ENCODE measurements at places on chromosomes 5 and 9.

DNA sequence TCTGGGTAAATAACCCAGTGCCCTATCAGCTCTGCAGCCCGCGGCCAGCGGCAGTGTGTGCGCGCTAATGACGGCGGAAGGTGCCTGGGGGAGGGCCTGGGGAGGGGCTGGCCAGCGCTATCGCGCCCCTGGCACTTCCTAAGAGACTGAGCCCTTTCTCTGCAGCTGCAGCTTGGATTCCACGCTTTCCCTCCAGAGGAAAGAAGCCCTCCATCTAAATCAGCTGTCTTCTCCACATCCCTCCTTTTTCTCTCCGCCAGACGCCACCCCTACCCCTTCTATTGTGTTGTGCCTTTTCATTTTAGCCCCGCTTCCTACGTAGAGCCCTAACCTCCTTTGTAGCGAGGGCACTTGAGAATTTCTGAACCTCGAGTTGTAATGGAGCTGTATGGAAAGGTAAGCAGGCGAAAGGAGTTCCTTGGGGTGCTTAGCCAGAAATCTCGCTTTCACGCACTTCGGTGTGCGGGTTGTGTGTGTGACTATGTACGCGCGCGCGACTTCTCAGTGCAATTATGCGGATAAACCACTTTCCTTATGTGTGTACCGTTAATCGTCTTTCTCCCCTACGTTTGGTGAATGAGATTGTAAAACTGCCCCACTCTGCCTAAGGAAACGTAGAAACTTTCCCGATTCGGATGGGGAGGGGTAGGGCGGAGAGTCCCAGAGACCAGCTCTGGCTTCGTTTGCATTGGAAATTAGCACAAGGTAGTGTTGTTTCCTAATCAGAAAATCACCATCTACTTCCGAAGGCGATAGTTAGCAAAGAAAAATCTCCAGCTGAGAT, 664 bp upstream of the RAB3C start:
- DNase-seq: no peak

DNA sequence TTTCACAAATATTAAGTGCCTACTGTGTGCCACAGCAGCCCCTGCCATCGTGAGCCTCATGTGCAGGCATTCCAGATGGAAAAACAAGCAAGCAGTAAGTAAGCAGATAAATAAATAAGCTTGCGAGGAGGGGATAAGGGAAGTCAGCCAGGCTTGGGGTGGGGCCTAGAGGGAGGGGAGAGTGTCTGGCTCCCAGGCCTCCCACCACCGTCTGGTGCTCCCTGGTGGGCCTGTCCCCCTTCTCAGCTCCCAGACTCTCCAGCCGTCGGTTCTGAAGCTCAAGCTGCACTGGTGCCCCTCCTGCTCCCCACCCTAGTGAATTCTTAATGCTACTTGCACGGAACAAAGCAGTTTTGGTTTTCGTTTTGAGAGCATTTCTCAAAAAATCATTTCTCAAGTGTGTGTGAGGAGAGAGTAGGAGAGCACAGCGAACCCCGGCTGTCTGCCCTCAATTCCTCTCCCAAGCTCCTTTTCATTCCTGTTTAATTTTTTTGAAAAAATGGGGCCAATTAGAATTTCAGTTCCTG, 6.6 kb upstream of the IER5L start:
- peak; percentile 40 for DNase-seq

GRCh38 chr5:766666-767431, 17.7 kb downstream of the ZDHHC11B start:
- no peak for DNase-seq

DNA sequence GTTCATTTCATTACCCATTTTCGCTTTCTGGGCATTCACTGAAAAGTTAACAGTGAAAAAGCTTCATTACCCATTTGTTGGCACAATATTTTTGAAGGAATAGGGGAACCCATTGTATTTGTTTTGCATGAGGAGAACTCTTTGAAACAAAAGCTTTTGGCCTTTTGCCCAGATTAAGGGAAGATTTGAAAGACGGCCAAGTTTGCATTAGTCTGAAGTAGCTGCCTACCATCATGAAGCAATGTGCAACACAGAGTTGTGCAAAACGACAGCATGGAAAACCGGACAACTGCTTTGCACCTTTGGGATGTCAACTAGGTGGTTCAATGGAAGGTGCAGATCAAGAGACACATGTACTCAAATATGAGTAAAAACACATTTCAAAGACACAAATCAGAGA, 84.9 kb downstream of the TRPM3 start:
- no peak for DNase-seq

DNA sequence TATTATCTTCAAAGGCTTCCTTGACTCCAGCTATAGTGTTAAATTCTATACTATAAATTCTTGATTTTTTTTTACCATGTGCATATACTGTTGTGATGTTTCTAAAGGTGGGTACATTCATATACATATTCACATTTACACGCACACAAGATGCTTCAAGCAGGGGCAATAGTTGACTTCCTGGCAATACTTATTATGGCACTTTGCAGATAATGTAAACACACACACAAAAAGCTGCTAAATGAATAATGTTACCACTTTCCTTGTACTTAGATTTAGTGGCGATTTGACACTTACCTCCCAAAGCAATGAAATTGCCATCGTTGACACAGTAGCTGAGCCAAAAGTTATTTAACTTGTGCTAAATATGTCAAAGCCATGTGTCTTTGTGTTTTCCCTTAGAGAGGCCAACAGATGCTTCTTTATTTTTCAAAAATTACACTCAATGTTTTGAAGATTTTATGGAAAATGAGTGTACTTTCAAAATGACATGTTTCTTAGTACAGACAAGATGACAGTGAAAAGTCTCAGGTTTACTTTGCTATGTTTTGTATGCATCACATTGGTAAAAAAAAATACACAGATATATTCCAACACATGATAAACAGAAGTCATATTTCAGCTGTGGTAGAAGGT, 12.2 kb upstream of the ERAP2 start:
- no peak for DNase-seq

DNA sequence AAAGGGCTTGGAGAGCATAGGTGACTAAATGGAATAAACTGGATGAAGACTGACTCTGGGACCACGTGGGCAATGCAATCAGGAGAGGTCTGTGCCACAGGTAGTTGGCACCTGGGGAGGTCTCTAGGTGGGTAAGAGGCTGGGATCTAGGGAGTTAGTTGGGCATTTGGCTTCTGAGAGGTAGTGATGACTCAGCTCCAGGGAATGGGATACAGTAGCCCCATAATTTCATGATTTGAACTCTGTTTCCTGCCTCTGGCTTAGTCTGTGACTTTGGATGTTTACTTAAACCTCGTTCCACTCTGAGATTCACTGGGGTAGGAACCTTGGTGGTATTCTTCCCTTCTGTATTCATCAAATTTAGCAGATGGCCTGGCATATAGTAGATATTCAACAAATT, 240.8 kb downstream of the KIF4B start:
- no peak for DNase-seq

DNA sequence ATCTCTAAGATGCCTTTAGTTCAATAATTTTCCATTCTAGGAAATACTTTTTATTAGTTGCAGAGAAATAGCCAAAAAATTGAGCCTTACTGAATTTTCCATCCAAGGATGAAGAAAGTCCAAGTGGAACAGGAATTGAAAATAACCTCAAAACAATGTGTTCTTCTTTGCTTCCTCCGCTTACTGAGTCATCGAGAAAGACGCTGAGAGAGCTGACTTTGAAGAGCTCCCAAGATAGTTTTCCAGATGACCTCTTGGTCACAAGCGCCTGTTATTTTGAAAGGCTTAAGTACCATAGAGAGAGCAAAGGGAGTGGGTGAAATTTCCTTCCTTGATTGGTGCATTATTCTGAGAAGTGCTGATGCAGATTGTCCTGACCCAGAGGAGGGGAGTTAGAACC, 253.5 kb upstream of the ATP10B start:
- DNase-seq: no peak

- peak; percentile 64 for DNase-seq
Measured at GRCh38 chr5:124056991-124057723, 545.2 kb downstream of the CSNK1G3 start.

- DNase-seq: no peak
Measured at GRCh38 chr9:23538067-23538402, 288.0 kb downstream of the ELAVL2 start.

DNA sequence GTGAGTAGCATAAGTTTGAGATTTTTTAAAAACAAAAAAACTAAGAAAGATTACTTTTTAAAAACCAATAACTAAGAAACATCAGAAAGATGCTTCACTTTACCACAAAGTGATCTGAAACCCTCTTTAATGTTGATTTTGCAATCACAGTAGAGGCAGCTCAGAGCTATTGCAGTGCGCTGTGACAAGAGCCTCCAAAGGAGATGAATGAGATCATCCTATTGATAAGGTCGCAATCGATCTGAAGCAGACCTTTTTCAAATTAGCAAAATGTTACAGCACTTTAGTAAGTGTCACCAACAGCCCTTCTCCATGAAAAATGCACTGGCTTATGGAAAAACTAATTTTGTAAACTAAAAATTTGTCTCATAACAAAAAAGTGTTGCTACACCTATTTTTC, 284.6 kb upstream of the EFNA5 start:
- no peak for DNase-seq
